Stimulated activated CD8-positive, alpha-beta memory T cell treated with anti-CD3 and anti-CD28 coated beads, Interleukin-4, amount 100 ng/mL, for 1 hour (primary cell): ENCODE measurements at places on chromosomes 4 and X.

- no peak for DNase-seq
Measured at GRCh38 chr4:88275949-88276515, 8.3 kb downstream of the PPM1K start.

DNA sequence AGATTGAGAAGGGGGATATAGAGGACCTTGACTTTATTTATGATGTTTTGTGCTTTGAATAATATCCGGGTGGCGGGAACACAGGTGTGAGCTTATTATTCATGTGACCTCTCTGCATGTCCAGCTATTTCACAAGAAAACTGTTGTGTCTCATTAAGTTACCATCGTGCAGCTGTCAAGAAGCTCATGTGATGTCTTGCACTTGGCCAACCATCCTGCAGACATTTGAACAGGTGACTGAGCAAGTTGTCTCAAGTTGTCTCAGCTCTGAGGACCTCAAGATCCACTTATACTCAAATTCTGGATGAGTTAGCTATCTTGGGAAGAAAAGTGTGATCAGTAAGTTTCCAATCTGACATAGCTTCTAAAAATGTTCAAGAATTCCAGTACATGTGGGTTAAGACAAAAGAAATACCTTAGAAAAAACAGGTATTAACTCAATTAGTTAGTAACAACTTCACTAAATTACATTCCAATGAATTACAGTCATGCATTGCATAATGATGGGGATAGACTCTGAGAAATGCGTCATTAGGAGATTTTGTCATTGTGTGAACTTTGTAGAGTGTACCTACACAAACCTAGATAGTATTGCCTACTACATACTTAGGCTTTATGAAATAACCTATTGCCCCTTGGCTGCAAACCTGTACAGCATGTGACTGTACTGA lies 462.2 kb downstream of the INPP4B start:
- DNase-seq = no peak

GRCh38 chr4:16573739-16574138 lies 324.7 kb downstream of the LDB2 start:
- DNase-seq = no peak

DNA sequence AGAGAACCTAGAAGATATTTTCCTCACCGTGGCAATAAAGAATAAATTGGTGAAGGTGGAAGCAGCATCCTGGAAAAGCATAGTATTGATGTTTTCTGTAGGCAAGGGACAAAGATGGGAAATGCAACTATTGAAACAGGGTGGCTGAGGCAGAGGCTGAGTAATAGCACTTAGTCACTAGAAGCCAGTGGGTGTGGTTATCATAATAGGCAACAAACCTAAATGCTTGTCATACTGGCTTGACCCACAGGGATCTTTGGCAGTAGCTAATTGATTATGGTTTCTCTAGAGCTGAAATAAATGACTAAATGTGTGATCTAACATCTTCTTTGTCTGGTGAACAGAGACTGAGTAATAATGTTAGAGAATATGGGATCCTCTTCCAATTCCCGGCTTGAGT lies 353.6 kb upstream of the RPS6KA3 start:
- no peak for DNase-seq

- no peak for DNase-seq
Measured at GRCh38 chr4:109946120-109946519, 33.4 kb downstream of the EGF start.

DNA sequence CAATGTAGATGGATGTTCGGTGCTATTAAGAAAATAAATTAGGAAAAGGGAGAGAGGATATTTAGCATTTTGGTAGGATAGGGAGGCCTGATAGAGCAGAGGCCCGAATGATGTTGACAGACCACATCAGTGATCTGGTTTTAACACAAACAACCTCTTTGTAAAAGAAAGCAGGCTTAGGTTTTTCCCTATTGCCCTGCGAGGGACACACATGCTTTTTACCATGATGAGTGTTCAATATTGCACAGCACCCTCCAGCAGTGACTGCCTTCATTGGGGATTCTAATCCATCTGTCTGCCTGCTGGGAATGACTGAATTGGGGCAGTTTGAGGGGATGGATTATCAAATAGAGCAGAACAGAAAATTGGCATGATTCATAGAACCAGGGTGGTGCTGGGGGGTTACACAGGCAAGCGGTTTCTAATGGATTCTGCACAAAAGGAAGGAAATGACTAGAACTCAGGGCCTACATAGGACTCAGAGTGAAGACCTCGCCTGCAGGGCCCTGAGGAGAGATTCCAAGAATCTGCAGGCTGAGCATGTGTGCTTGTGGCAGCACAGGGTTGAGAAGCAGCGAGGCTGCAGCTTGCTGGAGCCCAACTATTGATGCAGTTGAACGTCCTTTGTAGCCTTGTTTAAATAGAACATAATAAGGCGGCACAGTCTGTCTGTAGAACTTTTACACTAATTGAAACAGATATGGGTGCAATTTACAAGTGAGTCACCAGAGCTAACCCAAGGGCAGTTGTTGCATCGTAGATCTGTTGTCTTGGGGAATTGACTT lies 58.0 kb downstream of the RHOH start:
- DNase-seq = no peak

DNA sequence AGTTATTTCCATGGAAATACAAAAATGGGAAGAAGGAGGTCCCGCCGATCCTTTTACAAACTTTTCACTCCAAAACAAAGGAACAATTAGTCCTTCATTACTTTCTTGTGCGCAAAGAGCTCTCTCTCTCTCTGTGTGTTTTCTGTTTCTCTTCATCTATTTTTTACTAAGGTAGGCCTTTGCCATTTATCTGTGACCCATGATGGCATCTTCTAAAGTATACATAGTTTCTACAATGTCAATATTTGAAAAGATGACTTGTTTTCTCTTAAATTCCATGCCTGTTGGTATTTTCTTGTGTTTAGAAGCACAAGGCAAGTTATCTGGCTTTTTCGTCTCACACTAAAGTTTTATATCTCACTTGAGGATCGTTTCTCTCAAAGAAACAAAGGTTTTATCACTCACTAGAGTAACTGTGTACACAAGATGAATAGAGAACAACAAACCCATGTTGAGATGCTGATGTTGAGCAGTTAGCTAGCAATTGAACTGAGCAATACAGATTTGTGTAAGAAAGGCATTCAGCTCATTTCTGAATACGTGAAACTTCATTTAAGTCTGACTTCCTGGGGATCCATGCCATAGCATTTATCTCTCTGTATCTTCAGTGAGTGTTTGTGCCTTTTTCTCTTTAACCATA lies 250.3 kb downstream of the GBA3 start:
- no peak for DNase-seq

- no peak for DNase-seq
Measured at GRCh38 chrX:66020631-66021334, 19.1 kb downstream of the VSIG4 start.

- DNase-seq = no peak
Measured at GRCh38 chrX:41382714-41383645, 49.0 kb downstream of the DDX3X start.
